ENCODE measurements at places on chromosomes 11 and 22.

DNA sequence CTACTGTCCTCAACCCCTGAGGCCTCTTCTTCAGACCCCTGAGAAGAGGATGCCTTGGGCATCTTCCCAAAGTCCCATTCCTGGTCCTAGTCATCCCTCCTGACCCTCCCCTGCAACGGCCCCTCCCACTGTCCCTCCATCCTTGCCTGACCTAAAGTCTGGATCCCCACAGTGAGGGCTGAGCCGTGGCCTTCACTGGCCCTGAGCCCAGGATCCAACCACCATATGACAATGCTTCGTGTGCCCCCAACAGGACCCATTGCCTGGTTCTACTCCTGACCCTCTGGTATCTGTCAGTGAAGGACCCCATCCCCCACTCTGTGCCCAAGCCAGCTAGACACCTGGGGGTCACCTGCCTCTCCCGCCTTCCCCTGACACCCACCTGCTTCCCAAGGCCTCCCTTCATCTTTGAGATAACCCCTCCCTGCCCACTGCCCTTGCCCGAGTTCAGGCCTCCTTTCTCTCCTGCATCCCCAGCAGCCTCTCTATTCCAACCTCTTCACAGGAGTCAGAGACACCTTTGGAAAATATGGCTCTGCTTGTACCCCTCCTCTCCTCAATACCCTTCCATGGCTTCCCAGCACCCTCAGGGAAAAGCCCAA, 48.0 kb downstream of the LRRC32 start:
- no peak for DNase-seq

DNA sequence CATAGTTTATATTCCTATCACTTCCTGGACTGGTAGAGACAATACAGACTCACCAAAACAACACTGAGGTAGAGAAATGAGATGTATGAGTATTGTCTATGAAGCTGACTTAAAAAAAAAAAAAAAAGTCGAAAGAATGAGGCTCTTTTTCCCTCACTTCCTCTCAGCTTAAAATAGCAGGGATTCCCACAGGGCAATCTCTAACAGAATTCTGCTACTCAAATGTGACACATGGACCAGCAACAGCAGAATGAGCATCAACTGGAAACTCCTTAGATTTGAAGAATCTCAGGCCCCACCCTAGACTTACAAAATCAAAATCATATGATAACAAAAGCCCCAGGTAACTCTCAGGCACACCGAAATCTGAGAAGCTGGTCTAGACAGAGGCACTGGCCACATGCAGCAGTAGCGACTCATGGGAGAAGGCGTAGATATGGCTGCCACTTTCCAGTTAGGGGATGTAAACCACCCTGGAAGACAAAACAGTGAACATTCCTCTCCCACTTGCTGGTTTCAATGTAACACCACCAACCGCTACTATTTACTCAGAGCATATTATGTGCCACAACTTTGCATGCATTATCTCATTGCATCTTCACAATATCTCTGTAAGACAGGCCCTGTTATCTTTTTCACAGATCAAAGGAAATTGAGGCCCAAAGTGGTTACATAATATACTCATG, 128.0 kb downstream of the RBFOX2 start:
- DNase-seq: no peak

DNA sequence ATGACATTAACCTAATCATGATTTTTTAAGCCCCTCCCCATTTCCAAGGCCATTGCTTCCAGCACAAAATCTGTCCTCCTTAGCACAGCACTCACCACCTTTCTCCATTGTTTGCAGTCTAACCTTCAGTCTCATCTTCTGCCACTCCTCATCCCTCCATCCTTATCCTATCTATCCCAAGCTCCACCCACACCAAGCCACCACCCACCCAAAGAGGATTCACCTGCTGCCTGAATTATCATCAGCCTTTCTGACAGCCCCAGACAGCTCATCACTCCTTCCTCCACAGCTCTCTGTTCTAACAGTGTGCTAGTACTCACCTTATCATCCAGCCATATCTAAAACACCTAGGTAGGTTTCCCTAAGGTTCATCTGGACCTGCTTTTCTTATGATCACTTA, 20.7 kb upstream of the SMCO4 start:
- DNase-seq: no peak

- no peak for DNase-seq
Observed at GRCh38 chr11:118610225-118610772, 2.9 kb downstream of the PHLDB1 start.

DNA sequence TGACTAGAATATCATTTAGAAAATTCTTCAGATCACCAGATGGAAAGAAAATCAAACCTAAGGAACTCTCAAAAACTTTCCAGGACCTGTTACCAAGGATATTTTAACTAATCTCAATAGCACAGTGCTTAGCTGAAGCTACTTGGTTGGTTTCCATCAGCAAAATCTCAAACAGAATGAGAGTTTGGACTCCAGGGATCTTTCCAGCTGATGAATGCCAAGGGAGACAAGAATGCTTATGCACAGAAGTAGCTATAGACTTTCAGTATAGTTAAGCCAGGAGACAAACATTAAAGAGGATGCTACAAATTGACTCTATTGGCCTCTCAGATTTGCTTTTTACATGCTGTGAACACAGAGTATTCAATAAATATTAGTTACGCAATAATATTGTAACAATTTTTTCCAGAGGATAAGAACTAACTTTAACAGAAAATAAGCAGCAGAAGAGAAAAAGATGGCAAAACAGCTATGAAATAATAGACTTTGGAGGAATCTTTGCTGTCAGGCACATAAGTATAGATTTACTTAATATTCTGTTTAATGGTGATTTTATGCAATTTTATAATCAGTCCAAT, 331.4 kb downstream of the DLG2 start:
- DNase-seq: no peak

- no peak for DNase-seq
Observed at GRCh38 chr11:108112057-108112456, 9.3 kb upstream of the ACAT1 start.

- peak; percentile 93 for DNase-seq
Observed at GRCh38 chr22:37607010-37607934, 1.4 kb upstream of the GGA1 start.

DNA sequence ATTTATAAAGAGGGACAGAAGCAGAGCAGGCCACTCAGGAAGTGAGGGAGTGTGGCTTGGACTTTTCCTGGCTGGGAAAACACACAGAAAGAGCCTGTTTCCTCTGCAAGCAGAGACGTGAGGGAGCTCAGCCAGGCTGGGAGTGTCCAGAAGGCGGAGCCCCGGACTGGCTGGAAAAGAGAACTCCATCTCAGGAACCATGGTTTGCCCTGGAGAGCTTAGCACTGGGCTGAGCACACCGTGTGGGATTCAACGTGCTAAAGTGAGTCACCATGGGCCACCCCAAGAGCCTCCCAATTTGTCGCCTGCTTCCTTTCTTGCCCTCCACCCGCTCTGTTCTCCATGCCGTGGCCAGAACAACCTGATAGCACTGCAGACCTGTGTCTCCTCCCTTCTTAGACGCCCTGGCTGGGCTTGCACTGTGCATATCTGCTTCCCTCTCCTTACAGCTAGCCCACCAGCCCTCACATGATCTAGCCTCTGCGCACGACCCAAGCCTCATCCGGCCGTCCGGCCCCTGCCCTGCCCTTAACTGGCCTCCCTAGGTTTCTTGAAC, 51.8 kb downstream of the GALNT18 start:
- no peak for DNase-seq

- no peak for DNase-seq
Observed at GRCh38 chr11:15223318-15223717, 108.6 kb downstream of the INSC start.

DNA sequence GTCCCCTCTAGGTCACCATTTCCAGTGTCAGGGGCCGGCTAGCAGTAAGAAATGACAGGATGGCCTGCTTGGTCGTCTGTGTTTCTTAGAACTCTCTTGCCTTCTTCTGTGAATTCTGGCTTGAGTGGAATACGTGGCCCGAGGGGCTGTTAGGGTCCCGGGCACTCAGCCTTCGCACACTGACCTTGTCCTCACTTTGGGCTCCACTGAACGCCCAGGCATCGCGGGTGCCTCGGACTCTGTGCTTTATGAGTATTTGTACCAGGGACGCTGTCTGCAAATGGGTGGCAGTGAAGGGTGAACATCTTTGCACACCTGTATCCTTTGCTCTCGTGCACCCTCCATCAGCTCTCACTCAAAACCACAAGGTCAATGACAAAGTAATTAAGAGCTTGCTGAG, 123.4 kb upstream of the ANO1 start:
- no peak for DNase-seq

- DNase-seq: no peak
Observed at GRCh38 chr22:20656516-20656901, 117.4 kb upstream of the SERPIND1 start.

DNA sequence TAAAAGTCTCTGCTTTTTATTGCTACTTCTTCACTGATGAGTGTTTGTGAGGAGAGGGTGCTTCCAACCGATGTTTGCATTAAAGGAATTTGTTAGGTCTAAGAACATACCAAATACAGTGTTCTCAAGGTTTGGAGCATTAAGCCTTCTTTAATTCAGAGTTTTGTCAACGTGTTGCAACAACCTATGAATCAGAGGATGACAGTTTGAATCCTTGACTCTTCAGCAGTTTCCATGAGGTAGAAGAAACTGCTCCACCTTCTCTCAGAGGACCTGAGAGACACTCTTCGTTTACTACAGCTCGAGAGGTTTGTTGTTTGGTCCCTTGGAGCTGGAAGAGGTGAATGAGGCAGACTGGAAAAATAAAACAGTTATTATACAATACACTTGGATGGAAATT, 55.7 kb downstream of the NCAM1 start:
- DNase-seq: no peak

GRCh38 chr11:121415856-121416255, 36.3 kb upstream of the SORL1 start:
- DNase-seq: no peak

- no peak for DNase-seq
Observed at GRCh38 chr22:30474121-30474520, 2.3 kb upstream of the SEC14L3 start.

DNA sequence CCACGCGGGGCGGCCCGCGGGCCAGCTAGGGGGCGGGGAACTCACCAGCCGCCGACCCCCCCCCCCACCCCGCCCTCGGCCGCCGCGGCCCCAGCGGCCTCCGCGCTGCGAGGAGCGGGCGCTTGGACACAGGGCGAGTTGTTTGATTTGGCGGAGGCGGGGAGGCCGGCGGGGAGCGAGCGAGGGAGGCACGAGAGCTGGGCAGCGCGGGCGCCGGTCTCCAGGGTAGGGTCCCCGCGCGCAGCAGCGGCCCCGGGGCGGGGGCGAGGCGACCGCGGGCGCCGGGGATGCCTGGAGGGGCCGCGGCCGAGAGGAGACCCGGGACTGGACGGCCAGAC, 64.4 kb downstream of the NAV2 start:
- DNase-seq: no peak

DNA sequence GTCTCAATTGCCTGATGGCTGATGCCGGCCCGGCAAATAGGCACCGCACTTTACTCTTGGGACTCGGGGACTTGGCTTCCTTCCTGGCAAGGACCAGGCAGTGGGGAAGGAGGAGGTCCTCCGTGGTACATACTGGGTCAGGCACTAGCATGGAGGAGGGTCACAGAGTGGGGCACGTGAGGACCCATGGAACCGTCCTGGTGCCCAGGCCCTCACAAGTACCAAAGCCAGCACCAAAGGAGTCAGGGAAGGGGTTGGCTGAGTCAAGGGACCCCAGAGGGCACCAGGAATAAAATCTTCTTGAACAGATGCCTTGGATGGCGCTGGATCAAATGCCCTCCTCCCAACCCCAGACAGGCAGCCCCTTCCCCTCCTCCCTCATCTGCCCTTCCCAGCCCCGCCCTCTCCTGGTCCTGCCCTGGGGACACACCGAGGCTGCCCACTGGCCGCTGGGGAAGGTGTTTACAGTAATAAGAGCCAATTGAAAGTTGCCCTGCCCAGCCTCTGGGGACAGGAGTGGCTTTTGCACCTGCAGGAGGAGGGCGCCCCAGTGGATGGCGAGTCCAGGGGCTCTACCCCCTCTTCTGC, 5.6 kb upstream of the CARNS1 start:
- no peak for DNase-seq

DNA sequence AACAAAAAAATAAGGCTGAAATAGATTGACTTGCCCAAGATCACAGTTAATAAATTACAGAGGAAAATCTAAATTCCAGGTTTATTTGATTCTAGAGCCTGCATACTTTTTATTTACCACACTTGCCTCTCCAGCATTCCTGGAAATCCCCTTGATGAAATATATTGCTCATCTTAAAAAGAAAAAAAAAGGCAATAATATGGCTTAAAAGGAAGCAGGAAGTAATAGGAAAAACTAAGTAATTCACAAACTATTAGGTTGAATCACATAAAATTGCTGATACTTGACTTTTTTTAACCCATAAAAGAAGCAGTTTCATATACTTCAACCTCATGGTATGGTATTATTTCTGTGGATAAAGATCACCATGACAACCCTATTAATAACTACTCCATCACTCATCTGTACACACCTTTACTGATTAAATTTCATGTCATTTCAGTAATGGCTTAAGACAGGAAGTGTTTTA, 52.9 kb downstream of the COPB1 start:
- DNase-seq: no peak

DNA sequence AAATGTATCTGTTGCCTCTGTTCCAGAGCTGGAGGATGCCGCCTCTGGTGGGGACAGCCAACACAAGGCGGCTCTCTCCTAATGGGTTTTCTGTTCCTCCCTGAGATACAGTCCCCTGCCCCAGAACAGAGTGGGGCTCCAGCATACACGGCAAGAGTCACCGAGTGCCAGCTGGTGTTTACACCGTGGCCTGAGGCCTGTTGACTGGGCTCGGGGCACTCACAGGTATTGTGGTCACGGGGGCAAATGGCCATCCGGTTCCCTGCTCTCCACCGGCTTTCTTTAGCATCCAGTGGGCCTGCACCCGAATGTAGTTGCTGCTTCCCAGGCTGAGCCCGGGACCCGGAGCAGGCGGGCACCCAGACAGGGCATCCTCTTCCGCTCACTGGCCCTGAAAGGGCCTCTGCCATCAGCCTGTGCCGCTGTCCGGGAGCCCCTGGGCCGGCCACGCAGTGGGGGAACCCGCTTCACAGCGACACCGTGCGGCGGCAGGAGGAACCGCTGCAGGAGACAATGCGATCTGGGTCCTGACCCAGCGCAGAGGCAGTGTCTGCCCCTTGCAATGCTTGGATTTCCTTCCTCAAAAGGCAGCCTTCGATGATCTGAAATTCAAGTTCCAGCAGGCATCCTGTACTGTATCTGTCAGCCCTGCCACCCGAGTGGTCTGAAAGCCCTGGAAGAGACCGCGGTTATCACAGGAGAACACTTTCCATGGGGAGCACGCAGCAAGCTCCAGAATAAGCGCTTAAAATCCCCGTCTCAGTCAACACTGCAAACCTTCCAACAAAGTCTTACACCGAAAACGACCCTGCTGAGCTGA, 859 bp upstream of the KRTAP5-5 start:
- DNase-seq: peak; percentile 53

- DNase-seq: no peak
Observed at GRCh38 chr11:130602641-130603334, 154.3 kb downstream of the ADAMTS15 start.

GRCh38 chr11:133118563-133119268, 413.6 kb downstream of the OPCML start:
- no peak for DNase-seq

DNA sequence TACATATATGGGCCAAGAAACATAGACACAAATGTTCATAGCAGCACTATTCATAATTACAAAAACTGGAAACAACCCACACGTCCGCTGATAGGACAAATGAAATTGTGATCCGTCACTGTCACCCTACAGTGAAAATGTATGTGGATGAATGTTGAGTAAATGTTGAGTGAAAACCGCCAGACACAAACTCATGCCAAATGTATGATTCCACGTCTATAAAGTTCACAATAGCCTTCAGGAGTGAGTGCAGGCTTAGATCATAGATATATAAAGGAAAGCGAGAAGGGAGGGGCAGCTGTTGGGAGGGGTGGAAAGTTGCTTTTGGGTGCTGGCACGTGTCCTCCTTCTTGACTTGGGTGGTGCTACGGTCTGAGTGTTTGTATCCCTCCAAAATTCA, 33.6 kb downstream of the DBX1 start:
- DNase-seq: no peak
